G401 (cell line): ENCODE measurements at places on chromosomes 7 and 10.

GRCh38 chr10:126337251-126337810, 50.9 kb downstream of the ADAM12 start:
- DNase-seq = no peak

GRCh38 chr7:115634633-115635032, 395.9 kb downstream of the TFEC start:
- DNase-seq = no peak

DNA sequence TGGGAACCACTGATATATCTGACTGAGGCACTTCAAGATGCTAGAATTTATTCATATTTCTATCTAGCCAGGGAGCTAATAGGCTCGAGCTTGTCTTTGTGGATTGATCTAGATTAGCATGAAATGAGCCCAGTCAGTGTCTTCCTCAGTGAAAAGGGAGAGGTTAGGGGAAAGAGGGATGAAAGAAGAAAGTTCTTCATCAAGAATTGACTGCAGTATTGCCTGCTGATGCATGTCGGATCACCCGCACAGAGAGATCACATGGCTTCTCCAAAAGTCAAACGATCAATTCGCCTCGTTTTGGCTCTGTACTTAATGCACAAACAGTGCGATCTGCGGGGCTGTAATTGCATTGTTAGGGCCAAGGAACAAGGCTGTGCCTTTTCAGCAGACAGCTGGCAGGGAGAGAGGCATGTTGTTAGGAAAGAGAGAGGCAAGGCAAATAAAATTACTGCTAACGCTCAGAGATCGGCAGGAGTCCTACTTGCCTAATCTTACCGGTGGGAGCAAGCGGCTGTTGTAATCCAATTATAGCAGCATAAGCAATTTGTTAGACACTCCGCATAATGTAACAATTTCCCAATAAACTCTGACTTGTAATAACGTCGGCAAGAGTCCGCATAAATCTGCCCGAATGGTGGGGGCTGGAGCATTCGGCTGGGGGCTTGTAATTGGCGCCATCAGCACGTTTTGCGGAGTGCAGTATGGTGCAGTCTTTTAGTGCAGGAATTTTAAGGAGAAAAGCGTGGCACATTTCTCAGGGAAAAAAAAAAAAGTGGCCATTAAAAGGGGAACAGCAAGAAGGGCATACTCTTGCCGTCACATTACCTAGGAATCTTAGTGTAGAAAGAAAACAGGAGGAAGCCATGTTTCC, 102.1 kb downstream of the POLL start:
- peak; percentile 85 for DNase-seq

DNA sequence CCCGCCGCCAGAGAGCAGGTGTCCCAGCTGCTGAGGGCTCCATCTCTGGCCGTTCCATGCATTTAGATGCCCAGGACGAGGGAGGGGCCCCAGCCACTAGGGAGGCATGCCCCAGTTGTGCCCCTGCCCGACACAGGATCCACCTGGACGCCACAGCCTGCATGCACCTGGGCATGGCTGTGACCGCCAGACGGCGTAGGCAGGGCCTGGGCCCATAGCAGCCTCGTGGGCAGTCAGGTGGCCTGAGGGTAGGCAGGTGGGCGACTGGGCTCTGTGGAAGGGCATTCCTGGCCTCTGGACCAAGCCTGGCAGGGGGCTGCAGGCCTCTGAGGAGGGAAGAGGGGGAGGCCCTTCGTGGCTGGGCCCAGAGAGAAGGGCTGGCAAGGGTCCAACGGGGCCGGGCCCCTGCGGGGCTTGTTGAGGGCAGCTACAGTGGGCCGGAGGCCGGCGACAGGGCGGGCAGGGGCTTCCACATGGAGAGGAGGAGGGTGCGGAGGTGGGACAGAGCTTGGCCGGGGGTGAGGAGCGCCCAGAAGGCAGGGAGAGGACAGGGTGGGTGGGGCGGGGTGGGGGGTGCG, 76.0 kb upstream of the NKX6-2 start:
- DNase-seq = no peak

GRCh38 chr7:135991906-135992305, 14.7 kb upstream of the MTPN start:
- no peak for DNase-seq

GRCh38 chr7:24017519-24017918, 266.5 kb upstream of the NPY start:
- no peak for DNase-seq

DNA sequence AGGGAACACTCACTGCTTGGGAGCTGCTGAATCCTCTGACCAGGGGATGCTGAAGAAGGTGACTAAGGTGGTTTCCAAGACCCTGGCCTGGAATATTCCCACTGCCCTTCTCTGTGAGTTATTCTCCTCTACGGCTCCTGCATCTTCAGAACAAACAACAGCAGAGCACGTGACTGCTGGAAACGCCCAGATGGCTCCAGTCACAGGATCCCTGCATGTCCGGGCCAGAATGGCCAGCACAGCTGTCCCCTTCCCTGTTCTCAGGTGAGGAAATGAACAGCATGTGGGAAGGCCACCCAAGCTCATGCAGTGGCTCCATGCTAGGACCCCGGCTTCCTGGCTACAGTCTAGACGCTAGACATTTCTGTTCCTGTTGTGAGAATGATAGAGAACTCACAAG, 43.1 kb downstream of the GHRHR start:
- DNase-seq = no peak

- no peak for DNase-seq
Measured at GRCh38 chr10:31058795-31059703, 27.4 kb upstream of the ZNF438 start.
